ENCODE measurements at places on chromosomes 2 and 18. TPM values are rescaled to one million over a fixed set of nuclear protein-coding genes. Genes with fewer than 3 reads are reported as not detected.
A peak's percentile ranks its signal among the peaks of the same experiment; 100 is the strongest.

WNT10A gene
- total RNA-seq, result not detected

GRCh38 chr2:126777620-126777978 is 121.1 kb upstream of the TEX51 start:
- DNase-seq, result no peak

DNA sequence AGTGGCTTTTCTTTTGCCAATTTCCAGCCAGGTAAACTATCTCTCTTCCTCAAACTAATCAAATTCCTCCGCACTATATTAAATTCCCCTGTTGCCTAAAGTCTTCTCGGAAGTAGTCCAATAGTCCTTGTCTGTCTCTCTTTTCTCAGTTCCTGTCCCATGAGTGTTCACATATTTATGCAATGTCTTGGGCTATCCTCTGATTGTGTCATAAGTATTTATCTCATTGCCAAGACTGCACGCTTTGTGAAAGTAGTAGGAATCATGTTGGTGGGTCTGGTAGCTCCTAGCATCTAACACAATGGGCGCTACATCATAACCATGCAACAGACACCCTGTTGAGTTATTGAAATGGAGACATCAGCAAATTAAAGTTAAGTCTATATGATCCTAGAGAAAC is 59.9 kb upstream of the POU3F3 start:
- no peak for DNase-seq

ABCB11 gene
- not detected for total RNA-seq

GRCh38 chr2:38107738-38108410 is 31.9 kb upstream of the CYP1B1 start:
- DNase-seq, result peak; percentile 83

- DNase-seq, result no peak
Observed at GRCh38 chr2:71419145-71419544, 34.2 kb upstream of the DYSF start.

Data from GM23338 (cell line).